ENCODE measurements at places on chromosomes 5 and 9. TPM values are rescaled to one million over a fixed set of nuclear protein-coding genes. Genes with fewer than 3 reads are reported as not detected.

PAEP gene
- total RNA-seq, result not detected

PAX5 gene
- total RNA-seq, result not detected

TAF11L7 gene
- total RNA-seq, result not detected

BARHL1 gene
- total RNA-seq, result not detected

HTR1A gene
- not detected for total RNA-seq

PCDHA13 gene
- 0.10 TPM for total RNA-seq

CREB3 gene
- 72.7 TPM for total RNA-seq

PCDHB9 gene
- 0.40 TPM for total RNA-seq

IFNK gene
- not detected for total RNA-seq

CCL28 gene
- 20.9 TPM for total RNA-seq

ACOT12 gene
- 1.1 TPM for total RNA-seq

SPATA6L gene
- total RNA-seq, result 0.39 TPM

MAT2B gene
- total RNA-seq, result 38.9 TPM

AK6 gene
- 44.5 TPM for total RNA-seq

F2RL2 gene
- total RNA-seq, result 34.1 TPM

C9orf50 gene
- total RNA-seq, result 0.26 TPM

VLDLR gene
- total RNA-seq, result 26.5 TPM

FAM221B gene
- not detected for total RNA-seq

GNG10 gene
- 49.0 TPM for total RNA-seq

IL9 gene
- total RNA-seq, result not detected

LURAP1L gene
- total RNA-seq, result 25.4 TPM

TMEM252 gene
- not detected for total RNA-seq

EGR1 gene
- 7.8 TPM for total RNA-seq

ZNG1A gene
- total RNA-seq, result 10.2 TPM

TPPP gene
- 0.43 TPM for total RNA-seq

MCIDAS gene
- total RNA-seq, result not detected

GABBR2 gene
- 0.46 TPM for total RNA-seq

GRXCR2 gene
- total RNA-seq, result not detected

CDH6 gene
- total RNA-seq, result 91.5 TPM

SH3GL2 gene
- 0.07 TPM for total RNA-seq

PCDHGA5 gene
- 2.3 TPM for total RNA-seq

EIF4EBP3 gene
- total RNA-seq, result 2.6 TPM

GFI1B gene
- not detected for total RNA-seq

ADAMTS6 gene
- 90.7 TPM for total RNA-seq

LHX3 gene
- total RNA-seq, result not detected

FOXD4 gene
- 0.13 TPM for total RNA-seq

C7 gene
- 36.9 TPM for total RNA-seq

SLC6A18 gene
- total RNA-seq, result not detected

TESK1 gene
- 16.1 TPM for total RNA-seq

FPGS gene
- total RNA-seq, result 59.7 TPM

INSL6 gene
- total RNA-seq, result not detected

ABL1 gene
- total RNA-seq, result 105 TPM

CETN3 gene
- 7.7 TPM for total RNA-seq

PDLIM7 gene
- 192 TPM for total RNA-seq

MCC gene
- total RNA-seq, result 33.4 TPM

LCN15 gene
- total RNA-seq, result not detected

ZNF462 gene
- 18.2 TPM for total RNA-seq

FBXL7 gene
- 6.3 TPM for total RNA-seq

PLAC8L1 gene
- total RNA-seq, result 0.52 TPM

PRRC1 gene
- 116 TPM for total RNA-seq

CDC26 gene
- 16.0 TPM for total RNA-seq

THBS4 gene
- 2.1 TPM for total RNA-seq

SPINK13 gene
- total RNA-seq, result not detected

SLC6A3 gene
- total RNA-seq, result not detected

ADGRV1 gene
- 0.26 TPM for total RNA-seq

CATSPER3 gene
- 0.10 TPM for total RNA-seq

DOK3 gene
- 6.7 TPM for total RNA-seq
